Activated naive CD8-positive, alpha-beta T cell treated with anti-CD3 and anti-CD28 coated beads for 36 hours (primary cell): ENCODE measurements at places on chromosomes 13 and 19.

- peak; percentile 21 for DNase-seq
Measured at GRCh38 chr13:26502826-26503225, 54.7 kb upstream of the WASF3 start.

- DNase-seq, result peak; percentile 56
Measured at GRCh38 chr19:5131031-5131505, 162.2 kb downstream of the KDM4B start.

GRCh38 chr19:13425151-13425550 is 81.1 kb downstream of the CACNA1A start:
- no peak for DNase-seq

- no peak for DNase-seq
Measured at GRCh38 chr13:110538632-110539031, 22.9 kb downstream of the RAB20 start.

DNA sequence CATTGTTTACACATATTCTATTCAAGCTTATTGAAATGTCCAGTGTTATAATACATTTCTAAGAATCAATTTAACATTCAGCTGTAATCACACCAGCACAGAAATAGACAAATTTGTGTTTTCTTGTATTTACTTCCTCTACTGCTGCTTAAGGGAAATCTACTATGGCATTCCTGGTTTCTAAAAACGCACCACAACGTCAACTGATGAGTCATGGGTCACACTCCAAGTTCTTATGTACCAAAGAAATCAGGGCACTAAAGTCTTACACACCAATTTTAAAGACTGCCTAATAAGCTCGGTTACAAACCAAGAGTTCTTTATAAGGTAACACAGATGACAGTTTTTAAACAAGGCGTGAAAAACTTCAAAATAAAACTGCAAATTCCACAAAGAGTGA is 13.2 kb downstream of the LNX2 start:
- DNase-seq, result no peak

DNA sequence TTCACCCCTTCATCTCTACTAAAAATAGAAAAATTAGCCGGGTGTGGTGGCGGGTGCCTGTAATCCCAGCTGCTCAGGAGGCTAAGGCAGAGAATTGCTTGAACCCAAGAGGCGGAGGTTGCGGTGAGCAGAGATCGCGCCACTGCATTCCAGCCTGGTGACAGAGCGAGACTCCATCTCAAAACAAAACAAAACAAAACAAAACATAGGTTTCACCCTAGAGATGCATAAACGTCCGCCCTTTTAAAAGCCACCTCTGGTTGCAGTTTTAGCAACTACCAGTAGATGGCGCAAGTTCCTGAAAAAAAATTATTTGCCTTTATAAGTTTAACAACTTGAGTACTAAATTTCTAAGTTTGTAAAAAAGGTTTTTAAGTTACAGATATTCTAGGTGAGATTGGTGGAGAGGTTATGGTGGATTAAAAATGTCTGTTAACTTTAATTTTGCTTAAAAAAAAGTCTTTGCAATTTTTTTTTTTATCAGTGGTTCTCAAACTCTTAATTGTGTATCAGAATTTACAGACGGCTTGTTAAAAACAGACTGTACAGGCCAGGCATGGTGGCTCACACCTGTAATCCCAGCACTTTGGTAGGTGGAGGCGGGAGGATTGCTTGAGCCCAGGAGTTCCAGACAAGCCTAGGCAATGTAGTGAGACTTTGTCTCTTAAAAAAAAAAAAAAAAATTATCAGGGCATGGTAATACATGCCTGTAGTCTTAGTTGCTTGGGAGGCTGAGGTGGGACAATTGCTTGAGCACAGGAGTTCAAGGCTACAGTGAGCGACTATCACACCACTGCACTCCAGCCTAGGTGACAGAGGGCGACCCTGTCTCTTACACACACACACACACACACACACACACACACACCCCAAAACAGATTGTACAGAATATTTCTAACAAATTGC is 42.1 kb downstream of the NAA16 start:
- peak; percentile 18 for DNase-seq

DNA sequence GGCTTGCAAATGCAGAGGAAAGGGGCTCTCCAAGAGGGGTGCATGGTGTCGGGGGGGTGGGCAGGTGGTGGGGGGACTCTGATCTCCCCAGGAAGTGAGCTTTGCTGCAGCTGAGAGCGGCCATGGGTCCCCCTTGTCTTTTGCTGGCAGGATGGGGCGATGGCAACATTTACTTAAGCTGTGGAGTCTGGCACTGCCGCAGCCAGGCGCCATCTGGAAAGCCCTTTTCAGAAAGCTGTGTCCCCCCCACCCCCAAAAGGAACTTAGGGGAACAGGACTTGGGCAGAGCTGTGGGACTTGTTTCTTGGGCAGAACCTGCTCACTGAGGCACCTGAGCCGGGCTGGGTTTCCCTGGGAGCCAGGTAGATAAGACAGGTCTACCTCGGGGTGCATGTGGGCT is 80.7 kb downstream of the ZNF536 start:
- no peak for DNase-seq

DNA sequence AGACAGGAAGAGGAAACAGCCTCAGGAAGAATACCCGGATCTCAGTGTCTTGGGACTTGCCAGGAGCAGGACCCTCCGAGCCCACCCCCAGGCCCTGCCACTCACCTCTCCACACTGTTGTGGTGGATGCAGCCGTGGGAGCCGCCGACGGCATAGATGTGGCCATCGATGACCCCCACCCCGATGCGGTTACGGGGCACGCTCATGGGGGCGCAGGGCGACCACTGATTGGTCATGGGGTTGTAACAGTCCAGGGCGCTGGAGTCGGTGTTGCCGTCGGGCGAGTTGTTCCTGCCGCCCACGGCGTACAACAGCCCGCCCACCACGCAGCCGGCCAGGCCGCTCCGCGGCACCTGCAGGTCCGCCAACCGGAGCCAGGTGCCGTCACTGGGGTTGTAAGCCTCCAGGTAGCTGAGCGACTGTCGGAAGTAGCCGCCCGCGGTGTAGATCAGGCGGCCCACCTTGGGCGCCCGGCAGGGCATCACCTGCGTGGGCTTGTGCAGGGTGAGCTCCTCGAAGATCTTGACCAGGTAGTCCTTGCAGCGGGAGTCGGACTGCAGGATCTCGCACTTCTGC is 11.6 kb downstream of the KEAP1 start:
- no peak for DNase-seq

DNA sequence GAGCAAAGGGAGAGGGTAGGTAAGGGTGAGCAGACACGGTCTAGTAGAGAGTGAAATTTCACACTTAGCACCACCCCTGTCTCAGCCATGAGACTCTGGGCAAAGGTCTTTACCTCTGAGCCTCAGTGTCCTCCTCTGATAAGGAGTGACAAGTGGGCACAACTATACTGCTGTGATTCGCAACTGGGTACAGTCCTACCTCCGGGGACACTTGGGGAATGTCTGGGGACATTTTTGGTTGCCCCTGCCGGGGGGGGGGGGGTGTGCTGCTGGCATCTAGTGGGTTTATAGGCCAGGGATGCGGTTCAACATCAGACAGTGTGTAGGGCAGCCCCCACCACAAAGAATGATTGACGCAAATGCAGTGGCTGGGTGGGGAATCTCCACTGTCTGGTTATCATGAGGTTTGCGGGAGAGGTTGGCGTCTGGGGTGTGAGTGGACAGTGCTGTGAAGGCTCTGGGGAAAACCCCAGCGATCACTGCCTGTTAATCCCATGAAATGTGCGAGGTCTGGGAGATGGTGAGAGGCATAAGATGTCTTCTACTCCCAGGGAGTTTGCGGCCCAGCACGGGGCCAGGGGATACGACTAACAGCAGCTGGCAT is 4.3 kb downstream of the NACC1 start:
- DNase-seq, result no peak

- no peak for DNase-seq
Measured at GRCh38 chr13:81988567-81988966, 1647.6 kb upstream of the SPRY2 start.

DNA sequence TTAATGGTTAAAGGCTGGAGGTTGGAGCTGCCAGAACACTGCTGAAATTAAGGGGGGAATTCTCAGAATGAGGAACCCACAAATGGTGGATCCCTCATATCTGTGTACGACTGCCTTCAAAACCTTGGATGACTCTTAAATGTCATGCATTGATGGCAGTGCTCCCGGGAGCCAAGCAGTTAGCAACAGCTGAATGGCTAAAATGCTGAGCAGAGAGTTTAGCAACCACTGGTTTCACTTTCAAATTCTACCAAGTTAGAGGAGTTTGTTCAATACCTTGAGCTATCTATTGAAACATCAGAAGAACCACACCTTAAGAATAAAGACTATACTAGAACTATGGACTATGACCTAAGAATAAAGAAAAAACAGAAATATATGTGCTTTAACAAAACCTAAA is 41.4 kb downstream of the UQCRFS1 start:
- DNase-seq, result no peak

GRCh38 chr19:4369109-4369887 is 25.9 kb downstream of the MPND start:
- DNase-seq, result peak; percentile 82

GRCh38 chr19:15555759-15556633 is 47.7 kb downstream of the CYP4F22 start:
- peak; percentile 97 for DNase-seq

GRCh38 chr19:1360126-1360817 is 23.4 kb upstream of the NDUFS7 start:
- no peak for DNase-seq

- no peak for DNase-seq
Measured at GRCh38 chr19:18541258-18541991, 1.9 kb downstream of the FKBP8 start.

- DNase-seq, result peak; percentile 82
Measured at GRCh38 chr19:15584541-15585115, 30.4 kb upstream of the CYP4F8 start.

GRCh38 chr19:12723381-12723640 is 421 bp downstream of the TNPO2 start:
- DNase-seq, result no peak

GRCh38 chr13:23473221-23473620 is 39.7 kb upstream of the SACS start:
- DNase-seq, result no peak

GRCh38 chr13:64453831-64454230 is 2776.3 kb downstream of the PCDH9 start:
- no peak for DNase-seq

GRCh38 chr19:19206938-19207337 is 3.7 kb upstream of the NR2C2AP start:
- no peak for DNase-seq

- no peak for DNase-seq
Measured at GRCh38 chr13:109606520-109606919, 179.9 kb downstream of the IRS2 start.

- DNase-seq, result no peak
Measured at GRCh38 chr13:24692561-24692960, 12.4 kb downstream of the ATP12A start.

- DNase-seq, result peak; percentile 75
Measured at GRCh38 chr19:43780706-43781525, at the start of gene KCNN4. TSS of gene KCNN4 (minus strand) at chr19:43780973. CDS start at chr19:43780861, 112 bp downstream.

DNA sequence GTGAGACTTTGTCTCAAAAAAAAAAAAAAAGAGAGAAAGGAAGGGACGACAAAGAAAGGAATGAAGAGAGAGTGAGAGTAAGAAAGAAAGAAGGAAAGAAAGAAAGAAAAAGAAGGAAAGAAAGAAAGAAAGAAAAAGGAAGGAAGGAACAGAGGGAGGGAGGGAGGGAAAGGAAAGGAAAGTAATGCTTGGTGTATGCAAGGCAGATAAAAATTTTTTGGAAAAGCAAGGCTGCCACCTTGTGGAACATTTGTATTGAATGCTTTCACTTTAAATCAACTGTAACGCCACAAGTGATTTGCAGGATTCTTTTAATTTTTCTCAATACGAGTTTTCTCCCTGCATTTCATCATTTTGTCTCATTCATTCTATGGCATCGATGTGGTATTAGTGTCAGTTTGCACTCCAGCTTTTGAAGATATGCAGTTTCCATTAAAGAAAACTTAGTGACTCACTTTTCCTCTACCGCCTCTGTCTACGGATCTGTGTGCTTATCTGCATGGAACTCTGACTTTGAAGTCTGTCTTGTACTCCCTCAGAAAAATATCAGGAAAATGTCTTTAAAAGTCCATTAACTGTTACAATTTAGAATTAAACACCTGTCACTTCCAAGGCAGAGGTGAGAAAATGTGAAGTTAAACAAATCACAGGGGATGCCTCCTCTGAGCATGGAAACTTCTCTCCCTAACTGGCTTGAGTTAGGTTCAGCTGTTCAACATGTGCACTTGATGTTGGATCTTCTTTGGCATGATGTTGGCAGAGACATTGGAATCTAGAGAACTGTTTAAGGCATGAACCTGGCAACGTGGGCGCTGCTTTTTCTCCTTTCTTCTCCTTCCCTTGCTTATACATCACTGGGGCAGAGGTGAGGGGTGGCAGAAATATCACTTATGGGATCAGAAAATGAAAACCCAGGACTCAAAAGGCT is 20.0 kb upstream of the ZDHHC20 start:
- DNase-seq, result no peak

DNA sequence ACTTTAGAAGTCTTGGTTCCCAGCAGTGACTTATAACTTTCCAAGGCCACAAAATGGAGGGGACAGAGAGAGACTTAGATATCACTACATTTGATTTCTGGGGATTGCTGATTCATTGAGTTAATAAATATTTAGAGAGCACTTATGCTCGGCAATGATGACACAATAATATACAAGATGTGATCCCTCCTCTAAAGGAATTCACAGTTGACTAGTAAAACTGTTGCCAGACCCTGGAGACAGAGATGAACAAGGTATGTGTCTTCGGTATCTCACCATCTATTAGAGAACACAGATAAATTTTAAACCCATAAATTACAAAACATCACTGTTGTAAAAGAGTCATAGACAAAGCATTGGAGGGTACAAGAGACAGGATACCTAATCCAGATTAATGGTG is 437.5 kb downstream of the FOXO1 start:
- DNase-seq, result no peak

- no peak for DNase-seq
Measured at GRCh38 chr13:43996221-43996620, 116.5 kb downstream of the LACC1 start.

DNA sequence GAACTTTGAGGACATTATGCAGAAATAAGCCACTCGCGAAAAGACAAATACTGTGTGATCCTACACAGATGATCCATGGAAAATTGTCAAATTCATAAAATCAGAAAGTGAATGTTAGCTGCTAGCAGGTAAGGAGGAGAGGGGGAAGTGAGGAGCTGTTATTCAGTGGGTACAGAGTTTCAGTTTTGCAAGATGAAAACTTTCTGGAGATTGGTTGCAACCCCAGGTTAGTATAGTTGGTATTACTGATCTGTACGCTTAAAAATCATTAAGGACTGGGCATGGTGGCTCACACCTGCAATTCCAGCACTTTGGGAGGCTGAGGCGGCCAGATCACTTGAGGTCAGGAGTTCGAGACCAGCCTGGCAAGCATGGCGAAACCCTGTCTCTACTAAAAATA is 17.9 kb downstream of the ZNF101 start:
- DNase-seq, result no peak
